Epithelial cell of proximal tubule (primary cell): ENCODE measurements at places on chromosomes 11 and 22. TPM values are rescaled to one million over a fixed set of nuclear protein-coding genes. Genes with fewer than 3 reads are reported as not detected.

GRCh38 chr11:65215441-65216076, 33.8 kb downstream of the CAPN1 start:
- no peak for DNase-seq

Gene OR51G2
- total RNA-seq = not detected in 2 replicates

DNA sequence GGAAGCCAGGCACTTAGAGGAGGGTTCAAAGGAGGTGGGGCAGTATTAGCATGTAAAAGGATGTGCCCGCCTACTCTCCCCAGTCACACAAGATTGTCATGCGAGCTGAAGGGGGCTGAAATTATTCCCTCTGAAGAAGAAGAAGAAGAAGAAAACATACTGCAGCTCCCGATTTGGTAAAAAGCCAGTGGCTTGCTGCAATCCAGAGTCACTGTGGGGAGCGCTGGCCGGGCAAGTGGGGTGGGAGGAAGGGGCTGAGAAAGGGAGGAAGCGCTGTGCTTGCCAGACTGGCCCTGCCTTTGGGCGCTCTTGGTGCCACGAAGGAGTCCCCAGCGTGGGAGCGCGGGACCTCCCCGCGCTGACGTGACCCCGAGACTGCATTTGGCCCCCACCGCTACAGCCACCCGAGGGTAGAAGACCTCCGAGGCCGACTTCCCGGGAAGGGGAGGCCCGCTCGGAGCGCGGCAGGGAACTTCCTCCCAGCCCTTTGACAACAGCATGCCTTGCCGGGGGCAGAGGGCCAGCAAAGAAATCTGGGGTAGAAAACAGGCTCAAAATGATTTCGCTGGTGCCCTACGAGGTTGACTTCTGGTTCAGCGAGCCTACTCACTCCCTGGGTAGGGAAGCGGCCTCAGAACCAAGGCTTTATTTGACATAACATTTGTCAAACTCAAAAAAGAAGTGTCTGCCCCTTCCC, 906.3 kb downstream of the DLG2 start:
- no peak for DNase-seq

DNA sequence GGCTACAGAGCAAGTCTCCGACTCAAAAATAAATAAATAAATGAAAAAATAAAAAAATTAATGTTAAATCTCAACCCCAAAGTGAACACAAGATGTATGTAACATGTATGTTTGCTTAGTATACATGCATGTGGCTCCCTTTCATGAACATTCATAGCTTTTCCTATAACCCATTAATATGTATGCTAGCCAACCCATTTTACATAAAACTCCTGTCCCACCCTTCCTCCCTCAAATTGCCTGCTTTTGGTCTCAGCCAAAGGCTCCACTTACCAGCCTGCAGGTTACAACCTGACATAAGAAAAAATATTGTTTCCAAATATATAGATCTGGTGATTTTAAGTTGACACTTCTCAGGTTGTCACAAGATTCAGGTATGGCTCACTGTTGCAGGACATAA, 3.7 kb upstream of the FOLR1 start:
- no peak for DNase-seq

DNA sequence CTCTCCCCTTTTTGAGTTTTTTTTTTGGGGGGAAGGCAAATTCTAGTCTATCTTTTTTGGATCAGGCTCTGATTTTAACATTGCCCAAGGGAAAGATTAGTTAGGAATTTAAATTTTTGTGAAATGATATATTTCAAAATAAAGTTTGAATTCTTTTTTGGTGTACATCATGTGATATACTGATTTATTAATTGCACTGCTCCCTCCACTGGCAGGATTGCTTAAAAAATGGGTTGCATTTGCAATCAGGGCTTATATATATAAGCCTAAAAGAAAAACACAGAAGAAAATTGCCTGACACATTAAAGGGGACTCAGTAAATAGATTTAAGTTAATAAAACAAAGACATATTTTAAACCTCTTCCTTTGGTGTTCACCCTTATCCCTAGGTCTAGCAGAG, 1.2 kb downstream of the DYNC2H1 start:
- DNase-seq = no peak

Gene SMC1B
- total RNA-seq = 0.63 TPM in 1 of 2 replicates, not detected in the other

DNA sequence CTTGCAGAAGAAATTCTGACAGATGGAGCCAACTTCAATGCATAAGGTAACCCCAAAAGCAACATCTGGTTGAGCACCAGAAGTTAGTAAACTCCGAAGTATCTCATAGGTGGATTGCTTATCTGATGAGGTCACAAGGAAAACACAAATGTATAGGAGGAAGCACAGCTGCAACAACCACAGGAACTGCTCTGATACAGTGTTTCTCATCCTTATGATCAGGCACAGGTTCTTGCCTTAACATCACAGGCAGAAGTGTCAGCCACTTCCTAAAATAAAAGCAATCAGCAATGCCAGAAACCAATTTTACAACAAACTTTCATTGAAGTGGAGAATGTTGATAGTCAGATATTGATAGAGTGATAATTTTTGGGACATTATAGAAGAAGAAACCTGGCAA, 530.3 kb upstream of the FAT3 start:
- no peak for DNase-seq

Gene GAB4
- total RNA-seq = not detected in 2 replicates

Gene ZNF70
- 2.2 and 2.5 TPM in 2 replicates for total RNA-seq

DNA sequence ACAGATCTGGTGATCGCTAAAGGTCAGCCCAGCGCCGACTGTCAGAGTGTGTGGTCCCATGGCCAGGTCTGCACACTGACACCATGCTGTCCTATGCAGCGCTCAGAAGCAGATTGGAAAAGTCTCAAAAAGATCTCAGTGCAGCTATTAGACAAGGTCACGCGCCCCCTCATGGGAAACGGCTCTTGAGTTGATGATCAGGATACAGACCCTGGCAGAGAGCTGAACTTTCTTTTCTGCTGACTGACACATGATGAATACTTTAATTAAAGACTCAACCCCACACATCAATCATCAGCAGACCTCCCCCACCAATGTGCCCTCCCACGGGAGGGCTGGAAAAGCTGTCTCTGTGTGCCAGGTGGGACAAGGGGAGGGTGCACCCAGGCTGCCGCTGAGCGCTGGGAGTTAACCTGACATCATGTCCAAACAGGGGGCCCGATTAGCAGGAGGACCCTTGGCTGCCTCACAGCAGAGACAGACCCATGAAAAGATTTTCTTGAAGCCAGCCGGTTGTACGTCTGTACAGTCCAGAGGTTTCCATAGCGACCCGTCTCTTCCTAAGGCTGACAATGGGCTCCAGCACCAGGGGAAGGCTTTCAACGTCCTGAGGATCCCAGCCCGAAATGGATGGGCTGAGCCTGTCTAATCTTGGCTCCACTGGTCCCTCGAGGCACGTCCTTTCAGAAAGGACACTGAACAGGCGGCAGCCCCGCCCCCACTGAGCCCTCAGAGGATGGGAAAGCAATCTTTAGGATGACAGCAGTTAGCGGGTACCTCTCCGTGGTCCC, 26.9 kb downstream of the RASD2 start:
- no peak for DNase-seq
